ENCODE measurements at places on chromosomes 7 and 10. TPM values are rescaled to one million over a fixed set of nuclear protein-coding genes. Genes with fewer than 3 reads are reported as not detected.

The ARHGAP22 gene
- polyA plus RNA-seq, result 2.3 TPM

The OR2A12 gene
- polyA plus RNA-seq, result not detected

The RSPH10B2 gene
- polyA plus RNA-seq, result not detected

The SHH gene
- 0.08 TPM for polyA plus RNA-seq

The CDC14C gene
- polyA plus RNA-seq, result not detected

The CHAT gene
- polyA plus RNA-seq, result not detected

The ADAM12 gene
- 0.11 TPM for polyA plus RNA-seq

The PRSS2 gene
- 43,147 TPM for polyA plus RNA-seq

The TAS2R3 gene
- polyA plus RNA-seq, result 0.42 TPM

The TSC22D4 gene
- polyA plus RNA-seq, result 44.6 TPM

The LIPM gene
- not detected for polyA plus RNA-seq

The MSMB gene
- polyA plus RNA-seq, result 0.84 TPM

The FRMPD2 gene
- 0.28 TPM for polyA plus RNA-seq

The ZNF239 gene
- 5.1 TPM for polyA plus RNA-seq
